ENCODE measurements at places on chromosomes 6 and 20.

DNA sequence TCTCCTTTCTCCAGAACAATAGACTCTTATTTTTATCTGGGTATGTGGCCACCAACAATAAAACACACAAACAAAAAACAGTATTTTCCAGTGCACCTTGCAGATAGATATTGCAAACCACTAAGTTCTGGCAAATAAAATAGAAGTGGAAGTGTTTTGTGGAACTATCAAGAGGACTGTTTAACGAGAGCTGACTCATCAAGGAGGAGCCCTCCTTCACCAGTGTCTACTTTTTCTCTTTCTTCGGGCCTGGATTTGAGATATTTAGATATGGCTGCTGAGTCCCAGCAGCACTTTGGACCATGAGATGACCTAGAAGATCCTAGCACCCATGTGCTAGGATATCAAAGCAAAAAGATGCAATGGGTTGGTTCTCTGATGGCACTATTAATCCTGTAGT lies 154.7 kb downstream of the AIG1 start:
- no peak for DNase-seq

- DNase-seq = no peak
Observed at GRCh38 chr6:83702749-83703148, 6.2 kb downstream of the SNAP91 start.

- no peak for DNase-seq
Observed at GRCh38 chr6:40244699-40245098, 310.4 kb upstream of the MOCS1 start.

DNA sequence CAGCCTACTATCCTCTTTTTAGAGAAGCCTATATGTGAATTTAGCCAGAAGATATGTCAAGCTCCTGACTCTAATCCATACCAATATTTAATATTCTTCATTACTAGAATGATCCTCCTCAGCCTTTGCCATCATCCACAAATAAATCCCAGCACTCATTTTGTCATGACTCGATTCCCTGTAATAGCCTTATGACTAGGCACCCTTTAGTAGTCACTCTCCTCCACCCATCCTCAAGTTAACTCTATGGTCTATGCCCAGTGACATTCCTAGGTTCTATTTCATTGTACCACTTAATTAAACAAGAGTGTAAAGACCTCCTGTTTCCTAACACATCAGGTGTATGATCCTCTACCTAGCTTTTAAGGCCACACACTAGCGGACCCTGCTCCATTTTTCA lies 450.4 kb upstream of the CITED2 start:
- no peak for DNase-seq

- DNase-seq = no peak
Observed at GRCh38 chr6:112269114-112269513, 14.7 kb upstream of the LAMA4 start.

- DNase-seq = no peak
Observed at GRCh38 chr6:150129616-150130505, 13.0 kb upstream of the PPP1R14C start.

GRCh38 chr6:43667245-43668150 lies 20.1 kb downstream of the MRPS18A start:
- peak; percentile 90 for DNase-seq

DNA sequence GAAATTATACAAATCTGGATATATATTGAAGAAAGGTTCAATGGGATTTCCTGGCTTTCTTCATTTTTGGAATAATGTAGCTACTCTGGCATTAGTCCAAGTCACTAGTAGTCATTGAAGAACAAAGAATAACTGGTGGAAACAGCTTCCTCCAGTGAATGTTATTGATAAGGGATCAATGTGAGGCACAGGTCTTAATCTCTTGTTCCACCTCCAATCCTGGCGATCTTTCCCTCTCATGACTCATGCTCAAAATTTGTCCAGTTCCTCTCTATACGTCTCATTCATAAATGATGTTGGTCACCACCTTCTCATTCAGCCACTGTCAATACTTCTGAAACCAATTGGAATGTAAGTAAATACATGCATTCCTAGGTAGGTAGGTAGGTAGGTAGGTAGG lies 185.0 kb upstream of the BMP2 start:
- no peak for DNase-seq

- no peak for DNase-seq
Observed at GRCh38 chr6:105909106-105909505, 177.0 kb upstream of the PRDM1 start.

- no peak for DNase-seq
Observed at GRCh38 chr6:9412951-9413559, 977.7 kb upstream of the SLC35B3 start.

DNA sequence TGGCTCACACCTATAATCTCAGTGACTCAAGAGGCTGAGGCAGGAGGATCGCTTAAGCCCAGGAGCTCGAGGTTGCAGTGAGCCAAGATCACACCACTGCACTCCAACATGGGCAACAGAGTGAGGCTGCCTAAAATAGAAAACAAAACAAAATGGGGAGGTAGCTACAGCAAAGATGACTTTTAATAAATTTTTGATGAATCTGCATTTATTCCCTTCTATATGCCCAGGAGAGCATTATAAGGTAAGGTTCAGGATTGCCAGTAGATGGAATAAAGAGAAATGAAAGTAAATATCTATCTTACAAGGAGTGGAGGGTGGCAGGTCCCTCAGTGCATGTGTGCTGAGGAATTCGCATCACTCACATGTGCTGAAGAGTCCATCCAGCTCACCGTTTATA lies 24.2 kb downstream of the UNC5CL start:
- DNase-seq = no peak

DNA sequence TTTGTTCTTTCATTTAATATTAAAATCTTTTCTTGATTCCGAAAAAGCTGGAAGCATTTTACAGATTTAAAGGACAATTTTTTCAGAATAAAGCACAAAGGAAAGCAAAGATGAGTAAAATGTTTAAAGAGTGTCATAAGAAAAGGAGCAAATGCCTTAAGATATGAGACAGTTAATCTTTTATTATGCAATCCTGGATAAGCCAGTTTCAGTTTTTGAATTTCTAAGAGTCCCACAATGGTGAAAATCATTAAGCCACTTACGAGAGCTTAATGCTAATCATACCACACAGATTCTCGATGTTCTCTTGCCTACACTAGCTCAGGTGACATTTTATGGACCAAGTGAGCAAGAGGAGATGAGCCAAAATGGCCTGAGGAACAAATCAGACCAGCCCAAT lies 103.7 kb upstream of the RNF217 start:
- DNase-seq = no peak

DNA sequence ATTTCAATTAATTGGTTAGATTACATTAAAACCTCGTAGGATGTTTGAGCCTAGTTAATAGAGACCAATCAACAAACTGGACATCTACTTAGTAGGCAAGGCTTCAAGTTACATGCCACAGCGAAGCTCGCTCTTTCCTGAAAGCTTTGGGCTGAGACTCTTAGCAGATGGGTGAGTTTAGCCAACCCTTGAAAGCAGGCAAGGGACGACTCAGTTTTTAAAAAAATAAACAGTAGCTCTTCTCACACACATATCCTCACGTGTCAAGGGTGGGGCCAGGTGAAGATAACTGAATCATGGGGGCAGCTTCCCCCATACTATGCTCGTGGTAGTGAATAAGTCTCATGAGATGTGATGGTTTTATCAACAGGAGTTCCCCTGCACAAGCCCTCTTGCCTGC lies 775 bp downstream of the MTFR2 start:
- no peak for DNase-seq

DNA sequence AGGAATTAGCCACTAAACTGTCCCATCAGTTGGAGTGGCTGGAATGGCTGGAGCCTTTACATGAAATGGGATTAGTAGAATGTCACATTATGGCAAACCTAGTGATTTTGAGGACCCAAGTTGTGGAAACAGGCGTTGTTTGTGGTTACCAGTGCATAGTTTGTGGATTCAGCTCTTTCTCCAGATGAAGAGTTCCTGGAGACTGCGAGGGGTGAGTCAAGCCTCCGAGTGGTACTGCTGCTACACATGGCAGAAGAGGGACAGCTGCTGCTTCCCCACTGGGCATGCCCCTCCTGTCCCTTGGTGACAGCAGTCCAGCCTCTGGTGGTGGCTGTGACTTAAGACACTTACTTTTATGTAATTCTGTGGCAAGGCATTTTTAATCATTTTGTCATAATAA lies 94.2 kb upstream of the SCP2D1 start:
- DNase-seq = no peak

DNA sequence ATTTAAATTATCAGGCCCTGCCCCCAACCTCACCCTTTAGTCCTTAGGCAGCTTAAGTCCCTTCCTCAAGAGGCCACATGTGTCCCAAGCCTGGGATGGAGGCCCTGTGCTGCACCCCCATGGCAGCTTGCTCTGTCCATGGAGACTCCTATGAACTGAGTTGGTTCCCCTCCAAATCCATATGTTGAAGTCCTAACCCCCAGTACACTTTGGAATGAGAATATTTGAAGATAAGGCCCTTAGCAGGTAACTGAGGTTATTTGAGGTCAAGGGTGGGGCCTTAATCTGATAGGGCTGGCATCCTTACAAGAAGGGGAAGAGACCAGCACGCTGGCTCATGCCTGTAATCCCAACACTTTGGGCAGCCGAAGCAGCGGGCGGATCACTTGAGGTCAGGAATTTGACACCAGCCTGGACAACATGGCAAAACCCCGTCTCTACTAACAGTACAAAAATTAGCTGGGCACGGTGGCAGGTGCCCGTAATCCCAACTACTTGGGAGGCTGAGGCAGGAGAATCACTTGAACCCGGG lies 6.7 kb upstream of the BEND3 start:
- no peak for DNase-seq

- DNase-seq = peak; percentile 91
Observed at GRCh38 chr20:3795511-3796468, at the start of gene CDC25B. CDC25B (plus strand) TSS chr20:3796310; CDS start chr20:3796532, 222 bp downstream.

GRCh38 chr20:35472209-35472608 lies 16.8 kb downstream of the CEP250 start:
- no peak for DNase-seq

DNA sequence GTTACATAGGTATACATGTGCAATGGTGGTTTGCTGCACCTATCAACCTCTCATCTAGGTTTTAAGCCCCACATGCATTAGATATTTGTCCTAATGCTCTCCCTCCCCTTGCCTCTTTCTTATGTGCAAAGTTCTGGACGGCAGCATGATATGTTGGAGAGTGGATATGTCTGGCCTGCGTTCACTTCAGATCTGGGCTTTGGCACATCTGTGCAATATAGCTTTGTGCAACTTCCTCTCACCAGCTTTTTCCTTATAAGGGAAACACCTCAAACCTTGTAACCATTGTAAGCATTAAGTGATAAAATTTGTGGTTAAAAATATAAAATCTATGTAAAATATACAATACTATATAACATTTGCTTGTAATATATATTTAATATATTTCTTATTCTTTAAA lies 288.0 kb downstream of the PHACTR1 start:
- no peak for DNase-seq

DNA sequence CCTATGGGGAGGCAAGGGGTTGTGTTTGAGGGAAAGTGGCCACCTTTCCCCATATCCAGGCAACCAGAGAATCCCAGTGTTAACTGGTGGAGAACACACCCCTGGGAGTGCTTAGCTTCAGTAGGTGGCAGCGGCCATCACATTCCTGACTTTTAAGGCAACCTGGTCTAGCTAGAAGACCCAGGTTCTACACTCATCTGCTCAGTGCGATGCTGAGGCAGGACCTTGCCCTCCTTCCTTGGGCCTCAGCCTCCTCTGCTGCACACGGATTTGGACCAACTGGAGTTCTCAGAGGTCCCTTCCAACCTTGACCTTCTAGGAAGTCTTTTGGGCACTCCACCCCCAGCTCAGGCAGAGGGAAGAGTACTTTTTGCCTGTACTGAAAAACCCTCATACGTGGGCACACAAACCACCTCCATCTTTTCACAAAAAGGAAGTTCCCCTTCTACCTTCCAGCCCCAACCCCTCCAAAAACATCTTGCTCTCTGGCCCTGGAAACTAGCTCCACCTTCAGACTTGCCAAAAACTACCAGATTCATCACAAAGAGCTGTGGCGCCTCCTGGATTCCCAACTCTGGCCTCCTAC lies 2.9 kb downstream of the CCND3 start:
- DNase-seq = no peak

DNA sequence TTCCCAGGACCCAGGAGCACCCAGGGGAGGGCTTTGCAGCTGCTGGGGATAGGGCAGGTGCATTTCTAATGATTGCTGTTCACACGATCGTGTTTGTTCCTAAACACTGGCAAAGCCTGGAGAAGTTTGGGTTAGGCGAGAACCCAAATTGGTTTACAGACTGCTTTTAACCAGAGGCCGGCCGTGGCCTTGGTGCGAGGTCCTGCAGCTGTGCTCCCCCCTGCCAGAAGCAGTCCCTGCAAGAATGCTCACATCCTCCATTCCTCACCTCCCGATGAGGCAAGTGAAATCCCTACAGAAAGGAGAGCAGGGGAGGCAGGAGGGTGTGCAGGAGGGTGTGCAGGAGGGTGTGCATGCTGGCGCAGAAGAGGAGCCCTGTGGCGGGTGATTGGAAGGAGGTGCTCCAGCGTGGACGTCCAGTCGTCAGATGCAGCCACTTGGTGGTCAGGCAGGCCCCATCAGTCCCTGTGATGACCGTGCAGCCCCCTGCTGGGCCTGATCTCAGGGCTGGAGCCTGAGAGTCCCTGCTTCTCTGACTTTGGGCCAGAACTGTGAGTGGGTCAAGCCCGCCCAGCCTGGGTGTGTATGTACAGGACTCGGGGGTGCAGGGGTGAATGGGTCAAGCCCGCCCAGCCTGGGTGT lies 55.7 kb upstream of the FRMD1 start:
- DNase-seq = no peak
